ENCODE measurements at places on chromosomes 13 and 19. TPM values are rescaled to one million over a fixed set of nuclear protein-coding genes. Genes with fewer than 3 reads are reported as not detected.

Gene ATP4B
- not detected for polyA plus RNA-seq

GRCh38 chr13:80083853-80084676 lies 256.9 kb downstream of the SPRY2 start:
- DNase-seq, result no peak

DNA sequence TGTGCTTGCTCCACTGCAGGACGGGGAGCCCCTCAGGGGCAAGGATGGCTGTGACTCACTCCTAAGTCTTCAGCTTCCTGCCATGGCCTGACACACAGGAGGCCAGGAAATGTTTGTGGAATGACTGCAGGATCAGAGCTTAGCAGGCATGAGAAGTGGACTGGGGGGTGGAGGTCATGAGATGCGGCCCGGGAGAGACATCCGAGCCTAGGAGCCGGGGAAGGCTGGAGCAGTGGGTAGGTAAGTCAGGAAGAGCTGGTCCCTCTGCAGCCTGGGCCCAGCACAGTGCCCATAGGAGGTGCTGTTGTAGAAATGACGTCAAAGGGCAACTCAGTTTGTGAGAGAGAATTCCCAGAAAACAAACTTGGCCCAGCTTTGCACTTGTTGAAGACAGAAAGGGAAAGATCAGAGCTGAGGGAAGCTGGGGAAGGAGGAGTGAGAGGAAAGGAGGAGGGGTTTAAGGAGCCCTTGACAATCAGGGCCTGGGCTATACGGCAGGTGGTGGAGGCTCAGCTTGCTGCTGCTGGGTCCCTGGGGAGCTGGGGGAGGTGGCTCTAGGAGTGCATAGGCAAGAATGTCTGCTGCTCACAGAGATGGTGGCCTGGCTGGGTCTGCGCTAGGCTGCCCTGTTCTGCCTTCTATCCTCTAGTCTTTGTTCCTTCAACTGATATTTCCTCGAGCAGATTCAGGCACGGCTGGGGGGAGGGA lies 18.5 kb downstream of the POU2F2 start:
- DNase-seq, result no peak

Gene RNF225
- not detected for polyA plus RNA-seq

GRCh38 chr19:34853369-34853768 lies 73.3 kb upstream of the ZNF30 start:
- no peak for DNase-seq

- no peak for DNase-seq
These were observed 6.1 kb upstream of the ADGRE5 start for GRCh38 chr19:14375055-14375581.

Gene TINCR
- polyA plus RNA-seq, result 0.50 TPM

Gene KLK12
- 0.59 TPM for polyA plus RNA-seq

Gene CGB1
- not detected for polyA plus RNA-seq

DNA sequence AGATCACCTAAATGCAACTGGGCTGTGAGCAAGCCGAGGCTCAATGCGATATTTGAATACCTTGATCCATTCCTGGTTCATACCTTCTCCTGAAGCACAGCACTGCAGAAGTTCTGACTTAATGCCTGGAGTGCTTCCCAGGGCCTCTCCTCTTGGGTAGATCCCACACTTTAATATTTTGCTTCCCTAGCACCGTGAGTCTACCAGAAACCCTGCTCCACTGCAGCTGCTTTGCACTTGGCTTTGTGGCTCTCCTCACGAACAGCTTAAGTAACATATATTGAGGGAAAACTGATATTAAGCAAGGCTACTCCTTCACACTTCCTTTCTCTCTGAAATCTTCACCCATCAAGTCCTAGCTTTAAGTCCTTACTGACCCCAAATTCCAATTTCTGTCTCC lies 51.6 kb upstream of the C13orf42 start:
- DNase-seq, result no peak

Gene ZNF790
- polyA plus RNA-seq, result 14.8 TPM

GRCh38 chr19:306151-306900 lies 15.1 kb upstream of the PLPP2 start:
- DNase-seq, result no peak

DNA sequence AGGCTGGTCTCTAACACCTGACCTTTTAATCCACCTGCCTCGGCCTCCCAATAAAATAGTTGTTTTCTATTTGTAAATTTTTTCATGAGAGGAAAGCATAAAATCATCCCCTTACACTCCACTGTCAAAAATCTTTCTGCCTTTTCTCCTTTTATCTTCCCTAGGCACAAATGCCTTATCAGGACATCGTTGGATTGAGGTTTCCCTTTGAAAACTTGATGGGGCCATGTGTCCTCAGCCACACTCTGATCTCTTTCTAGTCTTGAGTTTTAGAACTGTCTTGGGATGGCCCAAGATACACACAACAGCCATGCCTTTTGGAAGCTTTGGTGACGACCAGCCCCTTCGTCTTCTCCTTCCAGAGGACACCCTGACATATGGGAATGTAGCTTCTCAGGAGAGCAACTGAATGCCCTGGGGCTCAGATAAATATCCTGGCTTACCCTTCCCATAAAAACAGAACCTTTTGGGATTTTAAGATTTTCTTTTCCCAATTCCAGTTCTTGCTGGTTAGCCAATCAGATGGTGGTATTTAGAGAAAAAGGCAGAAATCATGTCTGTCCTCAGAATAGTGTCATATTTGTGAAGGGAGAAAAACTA lies 112.4 kb downstream of the ZNF429 start:
- DNase-seq, result no peak

Gene AMER2
- 0.36 TPM for polyA plus RNA-seq

GRCh38 chr13:101661839-101662238 lies 209.4 kb downstream of the ITGBL1 start:
- DNase-seq, result no peak

- DNase-seq, result peak; percentile 4
These were observed 2.8 kb downstream of the UBA2 start for GRCh38 chr19:34430738-34431625.

- DNase-seq, result peak; percentile 45
These were observed at the start of gene ERICH6B for GRCh38 chr13:45615501-45616101. TSS of gene ERICH6B (minus strand) at chr13:45615739. CDS start at chr13:45597005, 18,734 bp downstream.

DNA sequence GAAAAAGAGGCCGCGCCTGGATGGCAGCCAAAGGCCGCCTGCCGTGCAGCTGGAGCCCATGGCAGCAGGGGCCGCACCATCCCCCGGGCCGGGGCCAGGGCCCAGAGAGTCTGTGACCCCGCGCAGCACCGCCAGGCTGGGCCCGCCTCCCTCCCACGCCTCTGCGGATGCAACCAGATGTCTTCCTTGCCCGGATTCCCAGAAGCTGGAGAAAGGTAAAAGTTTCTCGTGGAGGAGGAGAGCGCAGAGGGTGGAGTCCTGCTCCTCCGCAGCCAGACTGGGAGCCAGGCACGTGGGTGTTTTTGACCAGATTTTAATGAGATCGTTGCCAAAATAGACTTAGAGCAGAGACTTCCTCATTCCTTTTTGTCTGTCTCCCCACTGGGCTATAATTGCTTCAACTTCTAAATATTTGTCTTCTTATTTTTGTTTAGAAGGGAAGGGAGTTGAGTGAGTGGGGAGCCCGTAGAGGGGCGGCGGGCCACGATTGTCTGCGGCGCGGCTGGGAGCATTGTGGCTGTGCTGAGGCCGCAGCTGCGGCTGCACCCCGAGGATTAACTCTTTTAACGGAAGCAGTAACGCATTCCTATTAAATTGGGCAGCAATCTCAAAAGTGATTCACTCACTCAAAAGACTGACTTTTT lies 22.8 kb upstream of the NDUFS7 start:
- peak; percentile 69 for DNase-seq

GRCh38 chr19:51488491-51488890 lies 10.2 kb downstream of the CEACAM18 start:
- no peak for DNase-seq

Data from right lung (tissue), 10 donors.